ENCODE measurements at places on chromosomes 7 and 10.

DNA sequence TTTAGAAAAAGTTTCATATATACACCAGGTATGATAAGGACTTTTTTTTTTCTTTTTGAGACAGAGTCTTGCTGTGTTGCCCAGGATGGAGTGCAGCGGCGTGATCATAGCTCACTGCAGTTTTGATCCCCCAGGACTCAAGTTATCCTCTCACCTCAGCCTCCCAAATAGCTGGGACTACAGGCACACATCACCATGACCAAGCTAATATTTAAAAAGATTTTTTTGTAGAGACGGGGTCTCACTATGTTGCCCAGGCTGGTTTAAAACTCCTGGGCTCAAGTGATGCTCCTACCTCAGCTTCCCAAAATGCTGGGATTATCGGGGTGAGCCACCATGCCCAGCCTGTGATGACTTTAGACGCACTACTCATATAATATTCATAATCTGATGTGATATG, 2.2 kb upstream of the PRKCQ start:
- DNase-seq, result no peak

- DNase-seq, result no peak
Observed at GRCh38 chr10:35545878-35546590, 59.1 kb upstream of the GJD4 start.

- DNase-seq, result no peak
Observed at GRCh38 chr7:4706384-4707216, 24.5 kb downstream of the FOXK1 start.

DNA sequence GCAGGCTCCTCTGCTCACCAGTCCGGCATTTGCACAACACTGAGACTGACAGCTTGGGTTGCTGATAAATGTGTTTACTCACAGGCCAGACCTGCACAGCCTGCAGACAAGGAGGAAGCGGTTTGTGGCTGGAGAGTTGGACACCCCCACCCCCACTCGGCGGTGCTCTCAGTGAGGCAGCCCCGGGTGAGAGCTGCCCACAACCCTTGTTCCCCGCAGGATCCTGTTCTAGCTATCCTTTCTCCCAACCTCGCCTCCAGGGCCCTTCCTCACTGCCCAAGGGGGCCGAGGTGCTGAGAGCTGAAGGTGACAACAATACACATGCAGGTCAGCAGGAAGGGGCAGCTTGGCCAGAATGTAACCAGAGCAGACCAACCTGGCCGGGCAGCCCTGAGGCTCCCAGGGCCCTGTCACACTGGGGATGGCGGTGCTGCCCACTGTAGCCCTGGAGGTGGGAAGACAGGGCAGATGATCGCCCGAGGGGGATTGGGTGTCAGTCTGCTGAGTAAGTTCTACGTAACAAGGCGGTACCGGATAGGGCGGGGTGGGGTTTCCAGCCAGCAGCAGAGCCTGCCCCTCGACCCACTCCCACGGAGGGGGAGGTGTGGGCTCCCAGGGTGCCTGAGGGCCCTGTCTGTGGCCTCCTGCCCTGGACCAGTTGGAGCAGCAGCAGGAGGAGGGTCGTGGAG, 2.1 kb upstream of the ADAM8 start:
- peak; percentile 60 for DNase-seq

DNA sequence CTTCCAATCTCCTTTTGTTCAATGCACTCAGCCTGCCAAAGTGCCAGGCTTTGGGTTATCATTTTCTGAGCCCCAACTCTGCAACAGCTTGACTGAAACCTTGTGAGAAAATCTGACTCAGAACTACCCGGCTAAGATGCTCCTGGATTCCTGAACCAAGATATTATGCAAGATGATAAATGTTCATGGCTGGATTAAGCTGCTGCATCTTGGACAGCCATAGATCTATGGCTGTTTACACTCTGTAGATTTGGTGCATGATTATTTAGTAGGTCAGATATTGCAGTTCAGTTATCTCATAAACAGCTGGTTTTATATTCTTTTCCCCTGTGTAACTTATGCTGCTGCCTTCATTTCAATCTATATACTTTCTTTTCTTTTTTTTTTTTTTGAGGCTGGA, 243.5 kb downstream of the GATA3 start:
- DNase-seq, result no peak

DNA sequence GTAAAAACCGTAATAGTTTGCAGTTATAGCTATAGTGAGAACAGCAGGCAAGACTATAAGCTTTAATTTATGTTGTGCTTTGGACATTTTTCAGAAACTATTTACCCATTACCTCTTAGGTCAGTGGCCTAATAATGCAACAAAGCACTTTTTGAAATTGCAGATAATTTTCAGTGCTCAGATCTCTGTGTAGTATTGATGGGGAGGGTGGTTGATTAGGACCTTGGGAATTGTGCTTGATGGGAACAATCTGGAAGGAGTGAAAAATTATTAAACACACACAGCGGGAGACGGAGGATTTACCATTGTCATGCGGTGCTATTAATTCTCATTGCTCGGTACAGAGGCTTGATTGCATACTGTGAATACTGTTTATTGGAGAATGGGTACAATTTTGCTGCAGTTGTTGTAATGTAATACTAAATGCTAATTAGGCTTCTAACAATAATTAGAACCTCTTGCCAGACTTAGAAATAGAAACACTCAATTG, 304.8 kb downstream of the LRMDA start:
- DNase-seq, result no peak

GRCh38 chr10:101933976-101934375, 90.4 kb upstream of the KCNIP2 start:
- no peak for DNase-seq

DNA sequence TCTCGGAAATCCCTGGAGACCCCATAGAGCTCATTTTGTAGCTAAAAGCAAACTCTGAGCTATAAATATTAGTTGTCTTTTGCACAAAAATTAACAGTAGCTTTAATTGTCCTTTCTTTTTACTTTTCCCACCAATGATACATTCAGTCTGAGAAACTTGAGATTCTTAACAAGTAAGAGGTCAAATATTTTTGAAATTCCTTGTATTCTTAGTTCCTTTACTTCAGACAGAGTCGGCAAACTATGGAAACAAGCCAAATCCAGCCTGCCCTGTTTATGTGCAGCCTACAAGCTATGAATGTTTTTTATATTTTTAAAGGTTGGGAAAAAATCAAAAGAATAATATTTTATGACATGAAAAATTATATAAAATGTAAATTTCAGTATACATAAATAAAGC, 146.6 kb downstream of the CTNNA3 start:
- no peak for DNase-seq

- DNase-seq, result no peak
Observed at GRCh38 chr7:83850125-83850524, 201.2 kb upstream of the SEMA3E start.

- no peak for DNase-seq
Observed at GRCh38 chr7:117092785-117093184, 139.5 kb downstream of the ST7 start.

DNA sequence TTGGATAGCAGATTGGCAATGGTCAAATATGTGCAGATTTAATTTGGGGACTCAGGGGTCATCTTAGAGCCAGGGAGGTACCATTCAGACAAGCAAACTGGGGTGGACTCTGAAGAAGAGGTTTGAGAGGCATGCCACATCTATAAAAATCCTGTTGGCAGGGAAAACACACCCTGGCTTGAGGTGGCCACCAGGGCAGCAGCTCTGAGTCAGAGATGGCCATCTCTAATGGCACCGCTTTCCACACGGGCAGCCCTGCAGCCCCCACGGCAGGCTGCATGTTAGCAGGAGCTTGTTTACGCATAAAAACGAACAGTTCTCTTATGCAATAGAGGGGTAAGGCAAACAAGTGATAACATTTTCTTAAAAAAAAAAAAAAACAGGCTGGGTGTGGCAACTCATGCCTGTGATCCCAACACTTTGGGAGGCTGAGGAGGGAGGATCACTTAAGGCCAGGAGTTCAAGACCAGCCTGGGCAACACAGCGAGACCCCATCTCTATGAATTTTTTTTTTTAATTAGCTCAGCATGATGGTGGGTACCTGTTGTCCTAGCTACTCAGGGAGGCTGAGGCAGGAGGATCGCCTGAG, 14.9 kb downstream of the DLG5 start:
- DNase-seq, result no peak

DNA sequence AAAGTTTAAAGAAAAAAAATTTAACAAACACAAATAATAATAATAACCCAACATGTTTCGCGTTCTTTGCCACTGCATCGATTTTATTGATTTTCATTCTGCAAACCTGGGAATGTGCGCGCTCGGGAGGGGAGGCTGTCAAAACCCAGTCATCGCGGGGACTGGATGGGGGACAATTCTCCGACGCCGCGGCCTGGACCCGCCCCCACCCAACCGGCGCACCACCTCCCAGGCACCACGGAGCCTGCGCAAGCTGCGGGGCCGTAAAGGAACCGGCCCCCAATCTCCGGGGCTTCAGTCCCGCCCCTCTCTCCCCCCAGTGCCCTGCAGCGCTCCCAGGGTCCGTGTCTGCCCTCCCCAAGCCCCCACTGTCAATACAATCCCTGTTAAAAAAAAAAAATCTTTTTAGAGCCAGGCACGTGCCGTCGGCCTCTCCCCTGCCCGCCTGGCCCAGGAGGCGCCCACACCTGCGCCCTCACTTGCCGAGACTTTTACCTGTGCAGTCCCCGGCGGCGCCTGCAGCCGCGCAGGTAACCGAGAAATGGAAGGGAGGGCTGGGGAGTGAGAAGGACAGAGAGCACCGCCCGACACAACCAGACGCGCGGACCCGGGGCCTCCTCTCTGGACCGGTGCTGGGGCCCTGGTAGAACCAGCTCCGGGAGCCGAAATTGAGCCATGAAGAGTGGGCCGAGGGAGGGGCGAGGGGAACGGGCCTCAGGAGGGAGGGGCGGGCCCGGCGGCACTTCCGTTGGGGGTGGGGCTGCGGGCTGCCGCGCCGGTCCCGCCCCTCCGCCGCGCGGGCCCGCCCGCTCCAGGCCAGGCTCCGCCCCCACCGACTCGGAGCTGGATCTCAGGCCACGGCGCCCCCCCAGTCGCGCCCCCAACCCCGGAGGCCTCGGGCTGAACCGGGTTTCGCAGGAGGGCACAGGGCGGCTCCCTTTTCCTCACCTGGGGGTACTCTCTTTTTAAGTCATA, 7.6 kb upstream of the ZNF503 start:
- DNase-seq, result no peak

GRCh38 chr10:32693441-32693979, 247.6 kb downstream of the CCDC7 start:
- DNase-seq, result no peak

DNA sequence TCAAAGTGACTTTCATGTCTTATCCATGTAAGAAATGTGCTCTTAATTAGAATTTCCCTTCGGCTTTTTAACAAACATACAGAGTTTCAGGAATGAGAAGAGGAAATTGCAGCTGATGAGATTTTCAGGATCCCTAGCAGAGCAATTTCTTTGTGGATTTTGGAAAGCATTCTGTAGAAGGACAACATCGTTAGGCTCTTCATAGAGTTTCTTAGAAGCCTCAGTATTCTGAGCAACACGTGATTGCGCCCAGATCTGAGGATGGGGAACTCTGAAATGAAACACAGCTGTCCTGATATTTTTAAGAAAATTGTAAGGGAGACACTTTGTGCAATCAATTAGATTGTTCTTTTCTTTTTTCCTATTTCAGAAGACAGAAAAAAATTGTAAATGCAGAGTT, 85.8 kb downstream of the LHFPL3 start:
- no peak for DNase-seq

DNA sequence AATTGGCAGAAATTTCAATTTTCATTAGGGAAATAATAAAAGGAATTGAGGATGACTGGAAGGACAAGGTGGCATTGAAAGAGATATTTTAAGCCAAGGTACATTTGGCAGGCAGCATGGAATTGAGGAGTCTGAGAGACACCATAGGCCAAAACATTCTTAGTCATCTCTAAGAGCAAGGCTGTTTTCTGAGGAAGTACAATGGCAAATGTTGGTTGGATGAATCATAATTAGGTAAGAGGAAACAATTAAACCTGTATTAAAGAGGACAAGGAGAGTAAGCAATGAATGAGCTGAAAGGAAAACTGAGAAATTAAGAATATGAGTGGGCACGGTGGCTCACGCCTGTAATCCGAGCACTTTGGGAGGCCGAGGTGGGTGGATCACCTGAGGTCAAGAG, 86.3 kb downstream of the MRPL32 start:
- DNase-seq, result no peak

DNA sequence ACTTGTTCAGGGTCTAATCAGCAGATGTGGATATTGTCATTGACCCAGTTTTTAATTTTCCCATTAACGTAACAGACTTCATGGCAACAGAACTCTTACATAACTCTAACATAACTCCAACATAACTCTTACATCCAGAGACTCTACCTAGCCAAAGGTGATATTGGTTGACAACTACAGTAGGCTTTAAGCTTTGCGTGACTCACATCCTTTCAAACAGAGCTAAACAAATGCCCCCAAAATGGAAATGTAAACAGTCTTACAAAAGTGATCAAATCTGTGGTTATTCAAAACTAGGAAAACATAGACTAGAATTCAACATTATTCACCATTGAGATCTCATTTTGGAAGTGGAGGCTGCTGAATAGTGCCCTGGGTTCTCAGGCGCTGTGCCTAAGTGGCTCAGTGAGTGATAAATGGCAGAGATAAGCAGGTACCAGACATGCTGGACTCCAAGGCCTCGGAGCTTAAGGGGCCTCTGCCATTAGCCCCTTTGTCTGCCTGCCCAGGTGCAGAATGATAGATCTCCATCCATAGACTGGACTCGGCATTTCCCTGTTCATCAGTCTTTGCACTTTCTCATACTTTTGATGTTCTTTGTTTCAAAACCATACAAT, 34.3 kb upstream of the BTBD16 start:
- DNase-seq, result no peak

GRCh38 chr10:13470270-13470669, 58.5 kb downstream of the BEND7 start:
- no peak for DNase-seq

- no peak for DNase-seq
Observed at GRCh38 chr10:14742382-14742781, 32.3 kb downstream of the FAM107B start.

DNA sequence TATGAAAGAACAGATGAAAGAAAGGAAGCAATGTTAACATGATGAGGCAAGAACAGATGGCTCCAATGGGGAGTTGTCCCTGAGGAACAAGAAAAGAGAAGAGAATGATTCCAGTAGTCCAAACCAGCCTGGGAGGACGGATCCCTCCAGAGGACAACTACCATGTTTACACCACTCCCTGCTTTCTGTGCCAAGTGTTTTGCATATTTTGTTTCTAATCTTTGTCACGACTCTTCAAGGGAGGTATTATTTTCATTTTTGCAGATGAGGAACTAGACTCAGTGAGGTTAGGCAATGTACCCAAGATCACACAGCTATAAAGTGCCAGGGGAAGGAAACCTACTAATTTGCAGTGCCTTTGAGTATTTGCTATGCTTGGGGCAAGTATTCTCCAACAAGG, 116.2 kb downstream of the PARP12 start:
- no peak for DNase-seq

- DNase-seq, result no peak
Observed at GRCh38 chr7:53811555-53812079, 730.6 kb upstream of the VSTM2A start.

DNA sequence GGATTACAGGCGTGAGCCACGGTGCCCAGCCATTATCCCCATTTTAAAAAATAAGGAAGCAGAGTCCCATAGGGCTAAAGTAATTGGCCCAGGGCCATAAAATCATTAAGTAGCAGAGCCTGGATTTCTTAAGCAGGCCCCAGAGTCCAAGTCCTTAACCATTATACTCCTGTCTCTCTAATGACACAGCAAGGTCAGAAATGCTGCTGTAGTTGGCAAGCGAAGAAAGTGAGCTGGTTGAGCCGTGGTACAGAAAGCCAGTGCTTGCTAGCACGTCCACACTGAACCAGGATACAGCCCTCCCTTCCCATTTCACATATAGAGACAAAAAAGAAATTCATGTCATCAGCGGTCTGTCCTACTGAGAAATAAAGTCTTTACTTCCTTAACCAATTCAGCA, 562.7 kb downstream of the GALNT17 start:
- DNase-seq, result no peak

Data from GM18507 (cell line).